ENCODE measurements at places on chromosomes 6 and 20.
A peak's percentile ranks its signal among the peaks of the same experiment; 100 is the strongest.

DNA sequence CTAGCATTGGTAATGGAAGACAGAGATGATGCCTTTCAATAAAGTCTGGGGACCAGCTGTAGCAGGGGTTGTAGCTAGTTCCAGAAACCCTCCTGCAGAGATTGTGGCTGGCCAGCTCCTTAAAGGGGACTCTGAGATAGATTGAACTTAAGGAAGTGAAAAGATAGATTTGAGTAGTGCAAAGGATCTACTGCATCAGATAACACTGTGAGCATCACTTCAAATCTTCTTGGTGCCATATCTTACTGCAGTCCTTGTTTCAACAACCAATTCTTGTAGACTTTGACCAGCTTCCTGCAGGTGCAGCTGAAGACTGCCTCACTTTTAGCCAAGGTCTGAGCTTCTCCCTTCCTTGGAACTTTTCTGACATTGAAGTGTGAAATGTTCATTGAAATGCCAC, 14.8 kb upstream of the CEP162 start:
- no peak for DNase-seq

DNA sequence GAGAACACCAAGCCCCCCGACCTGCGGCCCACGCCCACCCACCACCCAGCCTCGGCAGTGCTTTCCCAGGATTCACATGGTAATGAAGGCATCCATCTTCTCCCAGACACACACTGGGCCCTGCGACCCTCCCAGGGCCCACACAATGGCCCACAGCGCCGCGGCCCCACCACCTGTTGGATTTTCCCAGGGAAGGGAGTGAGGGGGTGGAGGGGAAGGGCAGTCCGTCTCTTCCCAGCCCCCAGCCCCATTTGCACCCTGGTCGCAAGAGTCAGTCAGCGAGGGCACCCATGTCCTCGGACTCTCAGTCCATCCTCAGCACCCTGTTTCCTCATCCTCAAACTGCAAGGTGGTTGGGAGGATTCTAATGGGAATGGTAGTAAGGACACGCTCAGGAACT, 23.7 kb upstream of the ID1 start:
- no peak for DNase-seq

- DNase-seq = no peak
Measured at GRCh38 chr6:1726341-1726768, 116.6 kb downstream of the FOXC1 start.

DNA sequence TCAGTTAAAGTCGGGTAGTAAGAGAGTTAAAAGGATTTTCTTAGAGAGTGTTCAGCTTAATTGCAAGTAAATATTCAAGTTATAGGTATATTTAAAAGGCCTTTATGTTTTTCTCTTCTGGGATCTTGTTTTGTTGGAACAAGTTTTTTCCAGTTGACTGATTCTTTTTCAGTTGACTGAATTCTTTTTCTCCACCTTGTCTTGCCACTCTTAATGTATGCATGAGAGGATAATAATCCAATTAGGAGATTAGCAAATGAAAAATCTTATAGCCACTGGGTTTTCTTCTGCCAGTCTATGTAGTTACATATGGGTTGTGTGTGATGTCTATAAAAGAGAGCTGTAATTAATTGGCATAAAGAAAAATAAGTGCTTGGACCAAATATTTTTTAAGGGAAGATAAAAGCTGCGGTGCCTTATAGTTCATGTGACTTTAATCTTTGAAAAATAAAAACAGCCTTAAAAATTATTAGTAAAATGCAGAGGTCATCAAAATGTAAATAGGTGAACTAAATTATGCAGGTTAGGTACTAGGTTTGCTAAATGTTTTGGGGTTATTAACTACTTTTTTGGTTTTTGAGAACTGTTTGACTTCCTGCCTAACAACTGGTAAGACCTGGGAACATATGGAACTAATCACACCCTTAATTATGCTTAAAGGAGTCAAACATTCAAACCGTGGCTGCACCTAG, 367.2 kb downstream of the HTR1B start:
- DNase-seq = no peak

- no peak for DNase-seq
Measured at GRCh38 chr6:27433714-27434113, 39.2 kb downstream of the ZNF184 start.

DNA sequence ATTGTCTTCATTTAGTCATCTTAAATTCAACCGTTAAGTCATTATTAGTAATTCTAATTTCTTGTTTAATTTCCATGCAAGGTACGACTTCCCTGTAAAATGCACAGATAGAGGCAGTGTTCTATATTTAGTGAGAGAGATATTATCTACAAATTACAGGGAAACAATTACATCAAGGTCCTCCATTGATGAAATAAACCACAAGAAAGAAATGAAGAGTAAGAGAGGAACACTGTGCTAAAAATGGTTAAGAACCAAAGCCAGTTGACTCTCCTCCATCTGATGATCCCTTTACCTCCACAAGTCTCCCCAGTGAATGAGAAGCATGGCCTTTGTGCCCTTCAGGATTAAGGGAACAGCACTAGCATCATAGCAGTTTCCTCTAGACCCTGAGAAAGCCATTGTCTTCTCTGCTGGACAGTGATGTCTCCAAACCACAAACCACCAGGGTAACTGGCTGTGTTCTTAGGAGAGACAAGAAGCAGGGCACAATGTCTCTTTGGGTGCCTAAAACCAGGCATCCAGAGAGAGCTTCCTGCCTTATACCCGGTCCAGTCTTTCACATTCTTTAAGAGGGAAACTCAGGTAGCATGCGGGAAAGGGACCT, 38.1 kb downstream of the IRF4 start:
- no peak for DNase-seq

GRCh38 chr20:61786230-61786629, 279.5 kb downstream of the TAF4 start:
- peak; percentile 44 for DNase-seq

GRCh38 chr6:74280130-74280692, 584.2 kb downstream of the CD109 start:
- no peak for DNase-seq

DNA sequence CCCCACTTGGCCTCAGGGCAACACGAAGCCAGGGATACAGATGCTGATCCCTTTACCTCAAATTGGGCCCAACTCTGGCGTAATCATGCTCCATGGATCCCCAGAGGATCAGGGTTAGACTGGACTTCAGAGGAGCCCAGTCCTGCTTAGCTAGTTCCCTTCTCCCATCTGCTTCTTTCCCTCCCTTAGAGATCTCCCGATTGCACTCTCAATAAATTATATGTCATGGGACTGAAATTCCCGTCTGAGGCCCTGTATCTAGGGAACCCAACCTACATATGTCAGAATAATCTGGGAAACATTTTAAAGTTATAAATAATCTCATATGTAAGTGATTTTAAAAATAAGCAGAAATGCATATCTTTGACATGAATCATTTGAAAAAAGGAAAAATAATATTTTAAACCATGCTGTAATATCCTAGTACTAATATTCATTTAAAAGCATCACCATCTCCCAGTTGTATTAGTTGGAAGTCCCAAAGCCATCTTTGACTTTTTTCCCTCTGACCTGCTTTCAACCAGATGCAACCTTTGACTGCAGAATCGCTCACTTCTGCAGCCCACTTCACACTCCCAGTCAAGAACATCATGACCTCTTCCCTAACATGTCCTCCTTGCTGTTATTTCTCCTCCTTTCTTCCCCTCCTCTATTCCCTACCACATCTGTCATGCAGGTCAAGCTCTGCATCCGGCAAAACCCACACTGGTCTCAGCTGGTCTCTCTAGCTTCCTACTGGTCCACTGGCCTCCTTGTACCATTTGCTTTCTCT, 393.6 kb downstream of the BTBD3 start:
- no peak for DNase-seq

DNA sequence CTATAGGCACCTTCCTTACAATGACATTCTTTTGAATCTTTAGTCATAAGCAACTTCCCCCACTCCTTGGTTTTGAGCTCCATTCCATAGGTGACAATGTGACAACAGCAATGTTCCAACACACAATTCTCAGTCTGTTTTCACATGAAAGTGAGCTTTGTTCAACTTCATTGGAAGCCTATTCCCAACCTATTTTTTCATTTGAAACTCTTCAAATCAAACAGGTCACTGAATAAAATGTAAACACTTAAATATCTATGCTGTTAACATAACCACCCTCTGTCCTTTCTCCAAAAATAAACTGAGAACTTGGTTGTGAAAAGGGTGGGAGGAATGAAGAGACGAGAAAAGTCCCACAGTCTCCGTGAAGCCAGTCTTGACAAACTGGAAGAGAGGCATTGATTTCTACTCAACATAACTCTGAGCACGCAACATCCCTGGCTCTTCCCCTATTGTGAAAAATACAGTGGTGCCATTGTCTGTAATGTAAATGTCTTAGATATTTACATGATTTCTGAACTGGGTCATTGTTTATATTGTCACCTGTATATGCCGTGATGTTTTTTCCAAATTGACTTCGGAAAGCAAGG, 343.1 kb downstream of the TFAP2A start:
- peak; percentile 49 for DNase-seq

DNA sequence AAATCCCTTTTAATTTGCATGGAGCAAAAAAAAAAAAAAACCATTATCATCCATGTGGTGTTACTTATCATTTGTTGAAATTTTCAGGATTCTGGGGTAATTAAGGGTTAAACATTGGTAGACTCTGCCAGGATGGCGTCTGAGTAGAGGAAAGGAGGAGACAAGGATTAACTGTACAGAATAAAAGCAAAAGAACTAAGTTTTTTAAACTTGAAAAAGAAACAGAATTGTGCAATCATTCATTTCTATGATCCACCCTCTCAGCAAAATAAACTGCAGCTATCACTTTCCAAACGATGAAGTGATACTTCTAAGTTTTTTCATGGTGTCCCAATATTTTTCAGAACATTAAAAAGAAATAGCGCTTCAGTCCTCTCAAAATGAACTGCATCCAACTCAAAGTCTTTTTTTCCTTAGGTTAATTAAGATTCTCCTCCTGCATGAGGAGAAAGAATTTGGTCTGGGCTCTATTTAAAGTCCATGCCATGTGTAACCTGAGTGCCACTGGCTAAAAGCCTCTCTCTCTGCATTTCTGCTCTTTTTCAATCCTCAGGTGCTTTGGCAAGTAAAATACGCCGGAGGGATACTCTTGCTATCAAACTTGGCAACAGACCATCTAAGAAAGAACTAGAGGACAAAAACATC, 69.5 kb upstream of the LTV1 start:
- DNase-seq = no peak

DNA sequence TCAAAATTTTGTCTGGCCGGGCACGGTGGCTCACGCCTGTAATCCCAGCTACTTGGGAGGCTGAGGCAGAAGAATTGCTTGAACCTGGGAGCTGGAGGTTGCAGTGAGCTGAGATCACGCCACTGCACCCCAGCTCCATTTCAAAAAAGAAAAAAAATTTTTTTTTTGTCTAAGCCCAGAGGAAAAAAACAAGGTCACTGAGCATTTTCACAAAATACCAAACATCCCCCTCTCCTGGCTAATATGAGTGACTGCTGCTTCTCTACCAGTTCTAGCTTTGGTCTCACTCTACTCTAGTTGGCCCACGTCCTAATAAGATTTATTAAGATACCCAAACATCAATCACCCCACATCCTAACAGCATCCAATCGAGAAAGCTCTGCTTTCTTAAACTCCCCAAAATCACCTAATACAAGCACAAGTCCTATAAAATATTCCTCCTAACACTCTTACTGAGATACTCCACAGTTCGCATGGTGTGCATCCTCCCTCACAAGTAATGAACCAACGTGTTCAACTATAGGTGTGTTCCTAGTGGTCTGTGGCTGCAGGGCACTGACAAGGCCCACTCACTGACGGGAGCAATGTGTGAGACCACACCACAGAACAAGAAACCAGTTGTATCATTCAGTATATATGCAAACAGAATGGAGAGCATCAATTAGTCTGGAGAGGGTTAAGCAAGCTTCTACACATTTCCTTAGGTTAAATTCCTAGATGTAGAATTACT, 64.2 kb downstream of the FKBP5 start:
- no peak for DNase-seq

DNA sequence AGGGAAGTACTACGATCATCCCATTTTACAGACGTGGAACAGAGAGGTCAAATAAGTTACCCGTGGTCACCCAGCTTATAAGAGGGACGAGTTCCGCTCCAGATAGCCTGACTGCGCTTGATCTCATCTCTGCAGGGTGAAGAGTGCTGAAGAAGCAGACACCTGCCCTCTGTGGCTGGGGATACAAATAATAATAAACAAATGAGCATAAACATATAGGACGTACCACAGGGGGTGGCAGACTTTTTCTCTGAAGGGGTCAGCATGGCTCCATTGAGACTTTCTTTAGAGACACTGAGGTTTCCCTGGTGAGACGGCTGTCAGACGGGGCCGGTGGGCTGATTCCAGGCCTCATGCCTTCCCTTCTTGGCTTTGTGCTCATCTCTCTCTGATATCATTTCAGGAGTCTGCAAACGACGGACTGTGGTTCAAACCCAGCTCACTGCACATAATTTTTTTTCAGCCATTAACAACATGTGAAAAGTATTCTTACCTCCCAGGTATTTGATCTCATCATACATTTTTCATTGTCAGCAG, 47.1 kb downstream of the IRF4 start:
- DNase-seq = no peak

- no peak for DNase-seq
Measured at GRCh38 chr20:24631173-24631505, 161.7 kb downstream of the SYNDIG1 start.

- DNase-seq = no peak
Measured at GRCh38 chr20:19880256-19881079, 122.4 kb downstream of the RIN2 start.

DNA sequence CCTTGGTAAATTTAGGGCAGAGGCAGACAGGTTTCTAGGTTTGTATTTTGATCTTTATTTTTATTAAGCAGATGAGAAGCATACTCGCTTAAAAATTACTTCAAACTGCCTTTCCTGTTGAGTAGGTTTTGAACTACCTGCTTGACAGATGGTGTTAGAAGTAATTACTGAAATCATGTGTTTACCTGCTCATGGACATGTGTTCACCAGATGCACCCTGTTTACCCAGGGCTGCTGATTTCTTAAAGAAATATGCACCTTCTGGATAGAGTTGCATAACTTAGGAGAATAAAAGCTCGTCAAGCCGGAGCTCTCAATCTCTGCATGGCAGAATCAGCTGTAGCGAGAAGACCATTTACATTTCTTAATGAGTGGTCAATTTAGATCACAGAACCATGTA, 165.1 kb downstream of the CDKAL1 start:
- DNase-seq = no peak

DNA sequence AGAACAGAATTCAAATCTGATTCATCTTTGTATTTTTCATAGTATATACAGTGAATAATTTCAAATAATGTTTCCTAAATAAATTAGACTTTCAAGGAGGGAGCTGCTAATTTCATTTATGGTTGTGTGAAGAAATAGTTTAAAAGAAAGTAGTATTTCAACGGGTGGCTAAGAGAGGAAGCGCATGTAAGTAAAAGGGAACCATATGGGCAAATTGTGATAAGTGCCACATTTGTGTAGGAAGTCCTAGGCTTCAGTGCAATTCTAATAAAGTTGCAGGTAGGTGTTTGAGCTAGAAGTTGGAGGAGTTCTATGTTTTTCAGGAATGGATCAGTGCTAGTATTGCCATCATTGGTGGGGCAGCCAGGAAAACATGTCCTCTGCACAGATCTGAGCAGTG, 178.8 kb upstream of the PRDM1 start:
- no peak for DNase-seq
